ENCODE measurements at places on chromosomes 5 and 9.

- DNase-seq: no peak
Measured at GRCh38 chr5:176368726-176369125, 3.4 kb downstream of the ARL10 start.

DNA sequence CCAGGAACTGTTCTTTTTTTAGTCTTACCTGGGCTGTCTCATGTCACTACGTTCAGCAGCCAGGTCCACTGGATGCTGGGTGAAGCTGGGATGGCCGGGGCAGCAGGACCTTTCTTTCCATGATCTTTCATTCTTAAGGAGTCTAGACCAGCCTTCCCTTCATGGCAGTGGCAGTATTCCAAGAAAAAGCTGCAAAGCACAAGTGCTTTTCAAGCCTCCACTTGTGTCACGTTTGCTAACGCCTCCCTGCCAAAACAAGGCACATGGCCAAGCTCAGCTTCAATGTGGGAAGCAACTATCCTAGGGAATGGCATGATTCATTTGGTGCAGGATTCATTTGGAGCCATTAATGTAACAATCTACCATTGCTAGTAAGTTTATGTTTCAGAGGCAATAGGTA is 94.8 kb downstream of the RCL1 start:
- DNase-seq: peak; percentile 9

DNA sequence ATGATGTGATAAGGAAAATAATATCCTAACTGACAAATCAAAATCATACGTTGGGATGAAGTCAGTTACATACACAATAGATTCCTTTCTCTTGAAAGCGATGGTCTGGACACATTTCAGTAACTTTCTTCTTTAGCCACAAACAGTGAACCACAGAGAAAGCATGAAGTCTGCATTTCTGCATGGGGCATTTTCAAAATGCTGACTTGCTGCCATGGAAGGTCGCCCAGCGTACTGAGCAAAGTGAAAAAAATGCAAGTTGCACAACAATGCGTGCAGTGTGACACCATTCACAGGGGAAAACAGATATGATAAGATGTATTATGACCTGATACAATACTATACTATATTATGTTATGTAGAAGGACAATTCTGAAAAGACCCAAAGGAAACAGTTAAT is 146.3 kb downstream of the SNX18 start:
- no peak for DNase-seq

- no peak for DNase-seq
Measured at GRCh38 chr5:1295650-1296037, 776 bp upstream of the TERT start.

- DNase-seq: no peak
Measured at GRCh38 chr9:27489087-27489876, 34.8 kb upstream of the IFNK start.

- no peak for DNase-seq
Measured at GRCh38 chr5:174719793-174720611, 4.4 kb upstream of the MSX2 start.

GRCh38 chr5:80860924-80861613 is 99.1 kb upstream of the RASGRF2 start:
- DNase-seq: no peak

- no peak for DNase-seq
Measured at GRCh38 chr9:127058645-127059021, 63.8 kb downstream of the ANGPTL2 start.

- no peak for DNase-seq
Measured at GRCh38 chr9:89615661-89616060, 10.8 kb downstream of the GADD45G start.

- no peak for DNase-seq
Measured at GRCh38 chr9:129582855-129583254, 38.0 kb downstream of the C9orf50 start.

- DNase-seq: no peak
Measured at GRCh38 chr5:43638107-43638506, 35.1 kb downstream of the NNT start.

- DNase-seq: no peak
Measured at GRCh38 chr9:12785260-12785770, 10.5 kb downstream of the LURAP1L start.

GRCh38 chr9:120846906-120847305 is 4.2 kb upstream of the PSMD5 start:
- no peak for DNase-seq

DNA sequence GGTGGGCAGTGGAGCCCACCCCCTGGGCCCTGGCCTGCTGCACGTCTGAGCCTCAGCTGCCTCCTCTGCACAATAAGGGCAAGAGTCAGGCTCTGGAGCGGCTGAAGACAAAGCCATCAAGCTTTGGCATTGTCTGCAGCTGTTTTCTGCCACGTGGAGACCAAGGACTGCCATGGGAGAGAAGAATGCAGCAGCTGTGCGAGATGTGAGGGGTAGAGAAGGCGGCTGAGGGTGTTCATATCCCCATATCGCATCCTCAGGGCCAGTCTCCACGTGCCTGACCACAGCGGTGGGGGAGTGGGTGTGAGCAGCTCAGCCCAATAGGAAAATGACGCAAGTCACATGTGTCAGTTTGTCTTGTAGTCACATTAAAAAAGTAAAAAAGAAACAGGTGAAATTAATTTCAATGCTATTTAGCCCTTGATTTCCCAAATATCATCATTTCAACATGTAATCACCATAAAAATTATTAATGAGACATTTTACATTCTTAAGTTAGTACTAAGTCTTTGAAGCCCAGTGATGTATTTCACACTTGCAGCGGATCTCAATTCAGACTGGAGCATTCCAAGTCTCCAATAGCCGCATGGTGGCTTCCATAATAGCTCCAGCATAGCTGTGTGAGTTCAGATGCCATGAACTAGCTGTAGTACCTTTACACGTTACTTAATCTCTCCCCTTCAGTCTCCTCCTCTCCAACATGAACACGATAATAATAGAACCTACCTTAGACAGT is 6.6 kb downstream of the C1QTNF2 start:
- DNase-seq: no peak

DNA sequence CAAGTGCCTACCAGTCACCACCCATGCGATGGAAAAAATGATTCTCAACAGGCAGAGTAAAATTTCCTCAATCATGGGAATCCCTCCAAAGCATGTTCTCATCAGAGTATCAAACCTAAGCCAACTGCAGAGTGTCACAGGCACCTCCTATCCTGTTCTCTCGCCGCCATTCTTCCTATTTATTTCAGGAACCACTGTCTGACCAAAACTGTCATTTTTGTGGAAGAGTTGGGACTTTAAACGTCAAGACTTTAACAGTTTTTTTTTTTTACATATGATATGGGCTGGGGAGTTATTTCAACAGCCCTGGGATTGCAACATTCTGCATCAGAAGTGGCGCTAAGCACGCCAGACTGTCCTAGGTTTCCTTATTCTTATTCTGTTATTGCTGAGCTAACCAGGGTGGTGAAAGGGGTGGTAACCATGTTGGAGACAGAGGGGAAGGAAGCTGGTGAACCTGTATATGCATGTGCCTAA is 29.5 kb downstream of the PFDN1 start:
- DNase-seq: no peak

- DNase-seq: no peak
Measured at GRCh38 chr9:133378408-133378962, 2.3 kb downstream of the STKLD1 start.

GRCh38 chr9:36017278-36017677 is 19.4 kb upstream of the RECK start:
- no peak for DNase-seq

DNA sequence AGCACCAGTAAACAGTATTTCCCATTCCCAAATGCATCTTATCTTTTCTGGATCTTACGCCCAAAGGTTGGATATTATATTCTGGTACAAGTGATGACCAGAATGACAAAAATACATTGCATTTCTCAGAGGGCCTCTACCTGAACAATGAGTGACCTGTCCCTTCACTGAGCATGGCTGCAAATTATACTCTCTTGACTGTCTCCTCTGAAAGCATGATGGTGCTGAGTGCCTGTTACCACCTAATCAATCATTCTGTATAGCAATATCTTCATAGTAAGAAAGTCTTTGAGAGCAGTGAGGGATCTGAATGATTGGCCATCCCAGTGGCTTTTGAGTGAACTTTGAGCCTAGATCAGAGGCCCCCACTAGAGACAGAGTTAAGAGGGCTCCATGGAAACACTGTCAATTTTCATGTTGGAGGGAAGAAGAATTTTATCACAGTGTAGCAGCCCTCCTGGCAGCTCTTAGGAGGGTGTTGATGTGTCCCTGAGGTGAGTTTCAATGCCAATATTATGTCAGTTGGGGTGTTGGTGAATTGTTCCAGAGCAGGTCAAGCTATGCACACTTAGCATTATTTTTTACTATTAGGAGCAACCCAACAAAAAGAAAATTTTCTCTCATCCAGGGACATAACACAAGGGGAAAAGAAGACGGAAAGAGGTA is 171.7 kb downstream of the MARCHF11 start:
- DNase-seq: no peak

DNA sequence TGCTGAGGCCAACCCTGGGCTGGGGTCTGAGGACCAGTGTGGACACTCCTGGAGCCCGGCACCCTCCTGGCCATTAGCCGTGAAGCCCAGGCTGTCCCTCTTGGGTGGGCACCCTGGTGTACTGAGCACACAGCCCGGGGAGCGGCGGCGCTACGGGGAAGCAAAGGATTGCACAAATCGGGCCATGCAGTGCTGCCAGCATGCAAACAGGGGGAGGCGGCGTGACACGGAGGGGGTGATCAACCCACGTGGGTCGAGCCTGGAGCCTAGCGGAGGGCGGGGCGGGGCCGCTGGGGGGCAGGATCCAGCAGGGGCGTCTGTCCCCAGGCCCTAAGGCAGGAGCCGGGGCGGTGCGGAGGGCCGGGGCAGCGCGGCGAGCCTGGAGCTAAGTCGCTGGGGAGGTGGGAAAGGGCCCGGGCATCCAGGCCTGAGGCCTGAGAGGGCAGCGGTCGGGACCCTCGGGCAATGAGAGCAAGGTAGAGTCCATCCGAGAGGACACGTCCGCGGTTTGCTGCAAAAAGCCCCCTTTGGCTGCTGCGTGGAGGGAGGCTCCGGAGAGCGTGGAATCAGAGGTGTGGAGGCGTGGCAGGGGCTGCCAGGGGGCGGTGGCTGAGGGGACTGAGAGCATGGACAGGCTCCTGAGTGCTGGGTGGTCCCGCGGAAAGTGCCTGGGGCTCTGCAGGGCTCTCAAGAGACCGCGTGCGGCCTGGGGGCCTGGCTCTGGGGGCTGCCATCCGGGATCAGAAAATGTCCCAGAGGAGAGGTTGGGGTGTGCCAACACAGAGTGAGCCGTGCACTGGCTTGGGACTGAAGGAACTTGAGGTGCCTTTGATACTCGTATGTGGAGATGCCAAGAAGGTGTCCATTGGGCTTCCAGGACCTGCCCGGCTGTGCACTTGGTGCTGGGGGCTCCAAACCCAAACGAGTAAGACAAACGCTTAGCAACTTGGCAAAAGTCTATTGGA is 94.2 kb downstream of the BARX1 start:
- no peak for DNase-seq

DNA sequence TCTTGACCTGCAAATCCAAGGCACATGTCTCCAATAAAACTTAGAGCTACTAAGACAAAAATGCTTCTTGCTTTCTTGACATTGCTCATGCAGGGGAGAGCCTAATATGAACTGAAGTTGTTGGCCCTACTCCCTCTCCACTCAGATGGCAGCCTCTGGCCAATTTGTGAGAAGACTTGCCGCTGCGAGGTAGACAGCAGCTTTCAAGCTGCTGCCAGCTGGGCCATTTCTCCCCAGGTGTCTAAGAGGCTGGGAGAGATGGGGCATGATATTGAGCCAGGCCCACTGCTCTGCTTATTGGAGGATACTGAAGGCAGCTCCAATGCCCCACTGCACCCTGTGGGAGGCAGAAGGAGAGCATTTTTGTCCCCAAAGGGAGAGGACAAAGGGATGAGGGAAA is 380.5 kb downstream of the RASEF start:
- DNase-seq: no peak

Data from ACHN (cell line).